T-helper 2 cell (primary cell): ENCODE measurements at places on chromosomes 6 and 20.
A peak's percentile ranks its signal among the peaks of the same experiment; 100 is the strongest.

GRCh38 chr6:53330137-53330536, 18.6 kb downstream of the ELOVL5 start:
- no peak for DNase-seq

GRCh38 chr6:80725156-80725930, 618.9 kb downstream of the BCKDHB start:
- DNase-seq, result no peak

DNA sequence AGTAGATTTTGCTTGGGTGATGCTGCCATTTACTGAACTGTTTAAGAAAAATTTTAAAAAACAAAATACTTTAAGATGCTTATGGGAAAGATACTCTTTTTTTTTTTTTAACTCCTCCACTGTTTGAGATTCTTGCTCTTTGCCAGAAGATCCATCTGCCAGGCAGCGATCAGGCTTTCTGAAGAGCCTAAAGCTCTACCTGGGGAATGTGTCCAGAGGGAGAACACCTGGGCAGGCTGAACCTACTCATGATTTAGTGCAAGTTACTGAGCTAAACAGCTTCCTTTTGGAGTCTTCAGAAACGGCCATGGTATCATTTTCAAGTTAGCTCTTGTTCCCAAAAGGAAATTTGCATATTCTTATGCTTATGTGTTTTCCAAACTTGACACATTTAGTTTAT, 23.5 kb upstream of the MLIP start:
- DNase-seq, result no peak

DNA sequence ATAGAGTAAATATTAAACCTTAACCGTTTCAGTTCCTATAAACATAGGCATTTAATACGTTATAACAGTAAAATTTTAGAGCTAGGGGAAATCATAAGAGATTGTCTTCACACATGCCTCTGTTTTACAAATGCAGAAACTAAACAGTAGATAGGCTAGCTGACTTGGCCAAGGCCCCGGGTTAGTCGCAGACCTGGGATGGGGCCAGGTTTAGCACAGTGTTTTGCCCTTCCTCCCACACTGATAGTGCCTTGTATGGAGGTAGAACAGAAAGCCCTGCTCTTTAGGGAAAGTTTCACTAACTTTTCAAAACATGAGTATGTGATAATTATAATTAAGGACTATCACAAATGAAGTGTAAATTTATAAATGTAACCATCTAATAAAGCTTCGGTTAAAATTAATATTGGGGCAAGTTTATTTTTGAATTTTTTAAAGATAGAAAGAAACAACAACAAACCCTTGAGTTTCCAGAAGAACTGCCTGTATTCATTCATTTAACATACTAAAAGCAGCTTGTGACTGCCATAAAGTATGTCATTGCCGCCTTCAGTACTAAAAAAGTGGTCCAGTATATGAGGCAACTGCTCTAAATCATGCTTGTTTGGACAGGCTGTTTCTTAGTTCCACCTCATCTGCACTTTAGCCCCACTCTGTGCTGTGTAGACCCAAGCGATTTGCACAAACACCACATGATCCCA, 62.5 kb upstream of the LOC128125822 start:
- no peak for DNase-seq

- DNase-seq, result no peak
These were observed 414.5 kb downstream of the ESR1 start for GRCh38 chr6:152221806-152222628.

DNA sequence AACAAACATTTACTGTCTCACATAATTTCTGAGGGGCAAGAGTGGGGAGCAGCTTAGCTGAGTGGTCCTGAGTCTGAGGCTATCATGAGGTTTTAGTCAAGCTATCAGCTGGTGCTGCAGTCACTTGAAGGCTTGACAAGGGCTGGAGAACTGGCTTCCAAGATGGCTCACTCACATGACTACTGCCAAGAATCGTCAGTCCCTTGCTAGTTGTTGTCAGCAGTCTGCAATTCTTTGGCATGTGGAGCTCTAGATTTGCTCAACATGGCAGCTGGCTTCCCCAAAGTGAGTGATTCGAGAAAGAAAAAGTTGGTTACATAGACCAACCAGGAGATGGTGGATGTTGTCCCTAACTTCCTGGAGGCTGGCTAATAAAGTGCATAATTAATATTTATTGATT, 2.8 kb upstream of the LRRC1 start:
- no peak for DNase-seq

DNA sequence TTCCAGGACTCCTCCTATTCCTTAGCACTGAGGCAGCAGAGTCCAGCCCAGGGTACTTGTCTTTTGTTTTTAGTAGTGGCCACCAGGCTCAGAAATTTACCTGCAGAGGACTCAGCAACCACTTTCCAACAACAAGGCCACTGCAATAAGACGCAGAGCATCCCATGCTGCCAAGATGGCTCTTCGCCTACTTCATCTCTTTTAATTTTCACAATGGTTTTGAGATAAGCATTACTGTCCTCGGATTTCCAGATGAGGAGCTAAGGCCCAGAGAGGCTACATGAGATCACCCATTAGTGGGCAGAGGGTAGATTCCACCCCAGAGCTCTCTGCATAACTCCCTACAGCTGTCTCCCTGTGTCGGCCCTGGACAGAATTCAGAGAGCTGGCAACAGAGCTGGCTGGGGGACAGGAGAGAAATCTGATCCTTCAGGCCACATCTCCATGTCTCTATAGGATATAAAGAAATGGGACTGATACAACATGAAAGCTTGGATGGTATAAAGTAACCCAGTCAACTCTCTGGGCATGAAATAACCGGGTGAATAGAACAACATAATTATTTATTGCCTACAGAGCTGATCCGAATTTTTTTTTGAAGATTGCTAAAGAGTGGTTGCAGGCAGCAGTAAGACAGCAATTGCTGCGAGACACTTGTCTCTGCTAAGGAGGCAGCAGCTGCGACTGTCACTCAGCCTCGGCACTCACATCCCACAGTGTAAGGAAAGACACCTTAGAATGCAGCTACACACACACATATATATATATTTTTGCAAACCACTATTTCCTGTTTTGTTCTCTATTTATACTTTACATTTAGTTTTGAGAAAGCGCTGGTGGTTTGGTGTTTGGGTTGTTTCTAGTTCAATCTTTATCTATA, 37.2 kb downstream of the SCML4 start:
- peak; percentile 44 for DNase-seq

DNA sequence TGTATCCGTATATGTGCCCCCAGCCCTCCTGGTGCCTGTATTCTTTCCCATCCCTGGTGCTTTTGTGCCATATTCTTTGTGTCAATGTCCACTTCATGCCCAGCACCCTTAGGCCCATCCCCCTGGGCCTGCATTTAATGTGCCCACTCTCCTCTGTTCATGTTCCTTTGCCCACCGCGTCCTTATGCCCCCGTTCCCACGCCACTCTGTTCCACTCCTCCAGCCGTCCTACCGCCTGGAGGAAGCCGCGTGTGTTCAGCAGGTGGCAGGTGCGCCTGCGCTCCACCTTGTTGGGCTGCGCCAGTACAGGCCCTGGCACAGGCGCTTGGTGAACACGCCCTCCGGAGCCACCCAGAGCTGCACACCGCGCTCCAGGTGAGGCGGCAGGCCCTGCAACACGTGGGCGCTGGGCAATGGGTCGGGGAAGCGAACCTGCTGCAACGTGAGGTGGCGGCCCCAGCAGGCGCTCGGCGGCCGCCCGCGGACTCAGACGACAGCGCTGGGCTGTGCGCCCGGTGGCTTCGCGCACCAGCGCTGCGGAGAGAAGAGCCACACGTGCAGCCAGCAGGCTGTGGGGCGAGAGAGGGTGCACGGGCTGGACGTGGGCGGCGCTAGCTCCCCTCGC, 4.0 kb upstream of the FOXS1 start:
- DNase-seq, result no peak

- no peak for DNase-seq
These were observed 47.0 kb downstream of the PRL start for GRCh38 chr6:22249711-22250350.

- DNase-seq, result no peak
These were observed 278 bp downstream of the UST start for GRCh38 chr6:148747145-148747470.

- DNase-seq, result peak; percentile 17
These were observed 83.5 kb downstream of the ZMYND8 start for GRCh38 chr20:47272893-47273590.

- peak; percentile 43 for DNase-seq
These were observed 43.3 kb downstream of the SLC2A10 start for GRCh38 chr20:46752728-46753127.

DNA sequence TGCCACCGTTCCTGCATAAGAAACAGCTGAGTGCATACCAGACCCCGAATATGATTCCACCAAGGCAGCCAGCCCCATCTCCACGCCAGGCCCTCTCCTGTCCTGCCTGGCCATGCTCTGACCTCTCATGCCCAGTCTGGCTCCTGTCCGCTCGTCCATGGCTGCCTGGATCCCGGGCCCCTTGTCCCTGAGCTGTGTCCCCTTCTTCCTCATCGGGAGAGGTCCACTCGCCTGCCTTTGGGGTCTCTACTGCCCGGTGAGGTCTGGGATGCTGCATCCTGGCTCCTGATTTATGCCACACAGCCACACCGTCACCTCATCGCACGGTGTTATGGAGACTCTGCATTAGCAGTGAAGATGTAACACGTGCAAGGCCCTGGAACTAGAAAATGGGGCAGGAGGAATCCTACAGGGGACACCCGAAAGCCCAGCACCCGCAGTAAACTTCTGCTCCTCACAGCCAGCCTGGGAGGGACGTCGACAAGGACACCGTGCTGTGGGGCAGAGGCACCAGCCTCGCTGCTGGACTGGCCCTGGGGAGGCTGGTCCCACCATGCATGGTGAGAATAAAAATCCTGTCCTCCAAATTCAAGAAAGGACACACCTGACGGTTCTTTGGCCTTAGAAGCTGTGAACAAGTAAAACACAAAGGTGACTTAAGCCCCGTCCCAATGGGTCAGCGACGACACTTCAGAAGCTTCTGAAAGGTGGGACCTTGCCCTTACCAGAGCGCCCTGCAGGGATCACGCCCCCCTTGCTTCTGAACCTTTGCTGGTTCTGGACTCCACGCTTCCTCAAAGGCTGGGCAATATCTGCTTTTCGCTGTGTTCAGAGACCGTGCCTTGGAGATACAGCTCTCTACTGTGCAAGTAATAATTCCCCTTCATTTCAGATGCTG, 103.0 kb downstream of the DLL1 start:
- DNase-seq, result no peak

DNA sequence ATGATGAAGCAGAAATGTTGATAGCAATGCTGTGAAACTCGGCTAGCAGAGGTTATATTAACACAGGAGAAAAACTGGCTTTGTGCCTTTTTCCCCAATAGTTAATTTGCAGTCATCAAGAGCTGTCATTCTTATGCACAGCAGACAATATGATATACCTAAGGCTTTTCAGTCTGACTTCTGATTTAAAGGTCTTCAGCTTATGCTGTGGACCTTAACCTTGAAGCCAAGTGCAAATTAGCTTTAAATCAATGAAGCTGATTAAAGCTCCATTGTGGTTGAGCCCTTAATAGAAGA, 171.6 kb upstream of the ID4 start:
- no peak for DNase-seq

GRCh38 chr6:25166955-25167748, 112.0 kb upstream of the CARMIL1 start:
- no peak for DNase-seq

- no peak for DNase-seq
These were observed 12.2 kb downstream of the BRD2 start for GRCh38 chr6:32980488-32981038.

- DNase-seq, result no peak
These were observed 68.9 kb upstream of the SCAF8 start for GRCh38 chr6:154664287-154664686.

- DNase-seq, result no peak
These were observed 46.8 kb downstream of the THEMIS start for GRCh38 chr6:127854009-127854408.

- DNase-seq, result no peak
These were observed 21.3 kb downstream of the PRR18 start for GRCh38 chr6:166286839-166287271.

DNA sequence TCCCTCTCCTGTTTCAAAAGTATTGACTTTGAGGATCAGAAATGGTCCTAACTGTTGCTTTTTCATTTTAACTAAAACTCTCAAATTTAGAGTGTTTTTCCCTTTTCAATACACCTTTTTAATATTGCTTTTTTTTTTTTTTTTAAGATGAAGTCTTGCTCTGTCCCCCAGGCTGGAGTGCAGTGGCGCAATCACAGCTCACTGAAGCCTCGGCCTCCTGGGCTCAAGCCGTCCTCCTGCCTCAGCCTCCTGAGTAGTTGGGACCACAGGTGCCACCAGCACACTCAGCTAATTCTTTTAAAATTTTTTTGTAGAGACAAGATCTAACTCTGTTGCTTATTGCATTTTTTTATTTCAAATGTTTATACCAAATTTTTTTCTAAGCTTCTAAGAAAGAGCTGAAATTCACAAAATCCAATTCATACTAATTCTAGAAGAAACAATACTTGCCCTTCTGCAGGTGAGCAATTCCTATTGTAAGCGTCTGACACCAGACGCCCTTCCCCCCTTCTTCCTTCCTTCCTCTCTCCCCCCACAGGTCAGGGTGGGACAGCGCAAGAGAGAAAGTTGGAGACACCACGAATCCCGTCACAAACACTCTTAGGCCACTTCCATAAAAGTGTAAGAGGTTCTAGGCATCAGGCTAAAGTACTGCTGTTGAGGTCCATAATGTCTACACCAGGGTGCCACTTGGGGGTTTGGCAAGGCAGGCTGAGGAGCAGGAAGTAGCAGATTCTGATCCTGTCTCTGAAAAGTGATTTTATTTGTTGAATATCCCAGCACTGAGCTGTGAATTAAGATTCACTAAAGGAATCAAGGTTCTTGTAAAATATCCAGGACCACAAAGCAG, 12.8 kb downstream of the DLL1 start:
- DNase-seq, result no peak

- no peak for DNase-seq
These were observed 37.4 kb upstream of the SLC9A8 start for GRCh38 chr20:49775229-49775693.

DNA sequence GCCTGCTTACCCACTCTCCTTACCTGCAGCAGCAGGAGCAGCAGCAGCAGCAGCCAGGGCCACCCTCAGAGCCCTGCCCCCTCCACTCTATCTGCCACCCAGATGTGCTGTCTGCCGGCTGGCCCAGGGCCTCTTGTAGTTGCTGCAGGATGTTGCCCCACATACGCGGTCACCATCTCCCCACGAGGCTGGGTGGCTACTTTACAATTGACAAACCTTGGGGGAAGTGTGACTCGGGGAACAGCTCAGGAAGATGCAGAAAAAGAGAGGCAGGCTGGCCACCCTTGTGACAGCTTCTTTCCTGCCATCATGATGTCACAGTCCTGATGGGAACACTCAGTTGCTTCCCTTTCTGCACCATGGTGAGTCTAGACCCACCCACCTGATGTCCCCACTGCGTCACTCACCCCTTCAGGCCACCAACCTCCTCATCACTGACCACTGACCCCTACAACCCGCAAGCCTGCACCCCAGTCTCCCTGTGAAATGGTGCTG, 14.5 kb downstream of the TREM1 start:
- DNase-seq, result no peak

DNA sequence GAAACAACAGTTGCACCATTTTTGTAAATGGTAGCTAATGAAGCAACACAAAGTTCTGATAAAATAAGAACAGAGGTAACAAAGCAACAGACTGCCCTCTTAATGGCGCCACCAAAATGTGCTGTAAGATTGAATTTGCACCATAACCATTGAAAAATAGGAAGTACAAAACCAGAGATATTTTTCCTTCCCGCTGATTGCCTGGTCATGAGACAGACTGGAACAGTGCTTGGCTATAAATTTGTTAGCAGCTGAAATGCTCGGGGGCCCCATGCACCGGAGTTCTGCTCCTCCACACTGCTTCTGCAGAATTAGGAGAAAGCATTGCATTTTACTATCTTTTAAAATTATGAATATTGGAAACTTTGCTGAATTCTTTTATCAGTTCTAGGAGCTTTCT, 164.4 kb upstream of the QKI start:
- no peak for DNase-seq

GRCh38 chr6:41722969-41723529, 12.4 kb downstream of the TFEB start:
- DNase-seq, result no peak
